ENCODE measurements at places on chromosomes 5 and 9. TPM values are rescaled to one million over a fixed set of nuclear protein-coding genes. Genes with fewer than 3 reads are reported as not detected.

GRCh38 chr9:78030296-78030552 is 1.4 kb downstream of the GNAQ start:
- DNase-seq, result no peak

DNA sequence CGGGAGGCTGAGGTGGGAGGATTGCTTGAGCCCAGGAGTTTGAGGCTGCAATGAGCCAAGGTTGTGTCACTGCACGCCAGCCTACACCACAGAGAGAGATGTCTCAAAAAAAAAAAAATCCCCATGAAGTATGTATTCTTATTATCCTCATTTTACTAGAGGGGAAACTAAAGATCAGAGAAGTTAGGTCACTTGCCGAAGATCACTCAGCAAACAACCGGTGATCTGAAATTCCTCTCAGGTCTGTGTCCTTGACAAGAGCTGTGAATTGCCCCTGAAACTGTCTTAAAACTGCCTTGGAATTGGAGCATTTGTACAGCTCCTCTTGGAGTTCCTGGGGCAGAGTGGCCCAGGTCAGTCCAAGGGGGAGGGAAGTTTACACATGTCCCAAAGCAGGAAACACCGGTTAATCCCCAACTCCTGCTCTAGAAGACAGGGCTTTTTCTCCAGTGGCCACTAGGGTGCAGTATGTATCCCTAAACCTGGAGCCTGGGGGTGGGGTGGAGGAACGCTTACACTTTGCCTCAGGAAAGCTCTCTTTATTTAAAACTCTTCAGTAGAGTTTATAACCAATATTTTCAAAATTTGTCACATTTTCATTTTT is 27.6 kb downstream of the AQP7 start:
- DNase-seq, result peak; percentile 81

DNA sequence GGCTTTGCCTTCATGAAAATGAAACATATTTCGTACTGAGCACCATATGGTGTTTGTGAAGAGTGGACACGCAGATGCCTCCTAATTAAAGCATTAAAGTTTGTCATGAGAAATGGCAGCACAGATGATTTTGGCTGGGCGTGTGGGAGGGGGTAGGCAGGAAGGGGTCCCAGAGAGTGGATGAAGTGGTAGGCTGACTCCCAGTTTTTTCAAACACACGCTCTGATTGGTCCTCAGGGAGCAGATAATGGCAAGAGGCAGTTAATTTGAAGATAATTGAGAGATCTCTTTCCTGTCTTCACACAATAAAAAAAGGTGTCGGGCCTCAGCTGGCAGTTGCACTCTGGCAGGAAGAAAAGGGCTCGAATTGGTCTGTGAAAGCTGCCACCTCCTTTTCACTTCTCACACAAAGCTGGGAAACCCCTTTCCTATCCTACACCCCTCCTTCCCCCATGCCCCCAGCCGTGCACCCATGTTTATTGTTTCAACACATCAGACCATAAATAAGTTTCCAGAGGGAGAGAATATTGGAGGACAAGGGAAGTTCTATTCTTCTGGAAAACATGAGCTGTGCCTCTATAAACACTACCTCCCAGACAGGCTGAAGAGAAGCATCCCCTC is 429.6 kb downstream of the ARHGEF28 start:
- no peak for DNase-seq

DNA sequence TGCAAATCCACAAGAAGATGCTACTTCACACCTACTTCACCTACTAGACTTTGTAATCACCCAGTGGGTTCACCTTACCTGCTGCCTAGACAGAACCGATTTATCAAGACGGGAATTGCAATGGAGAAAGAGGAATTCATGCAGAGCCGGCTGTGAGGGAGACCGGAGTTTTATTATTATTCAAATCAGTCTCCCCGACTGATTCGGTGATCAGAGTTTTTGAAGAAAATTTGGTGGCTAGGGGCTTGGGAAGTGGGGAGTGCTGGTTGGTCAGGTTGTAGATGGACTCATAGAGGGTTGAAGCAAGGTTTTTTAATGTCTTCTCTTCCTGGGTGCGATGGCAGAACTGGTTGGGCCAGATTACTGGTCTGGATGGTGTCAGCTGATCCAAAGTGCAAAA is 23.4 kb downstream of the SFXN1 start:
- no peak for DNase-seq

Gene CCDC180
- 8.2 TPM for total RNA-seq

DNA sequence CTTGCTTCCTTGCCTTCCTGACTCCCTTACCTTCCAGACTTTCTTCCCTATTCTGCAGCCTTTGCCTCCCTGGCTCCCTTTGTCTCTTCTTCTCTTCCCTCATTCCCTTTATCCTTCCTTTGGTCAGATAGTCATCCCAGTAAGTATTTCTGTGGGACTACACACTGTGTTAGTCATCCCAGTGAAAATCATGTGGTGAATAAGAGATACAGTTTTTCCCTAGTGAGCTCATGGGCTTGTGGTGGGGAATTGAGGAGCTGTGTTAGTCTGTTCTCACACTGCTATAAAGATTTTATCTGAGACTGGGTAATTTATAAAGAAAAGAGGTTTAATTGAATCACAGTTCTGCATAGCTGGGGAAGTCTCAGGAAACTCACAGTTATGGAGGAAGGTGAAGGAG is 109.8 kb upstream of the EDIL3 start:
- no peak for DNase-seq

Gene KCNT1
- 0.13 TPM for total RNA-seq

- DNase-seq, result no peak
Measured at GRCh38 chr5:92852219-92852618, 728.8 kb downstream of the NR2F1-AS1 start.

DNA sequence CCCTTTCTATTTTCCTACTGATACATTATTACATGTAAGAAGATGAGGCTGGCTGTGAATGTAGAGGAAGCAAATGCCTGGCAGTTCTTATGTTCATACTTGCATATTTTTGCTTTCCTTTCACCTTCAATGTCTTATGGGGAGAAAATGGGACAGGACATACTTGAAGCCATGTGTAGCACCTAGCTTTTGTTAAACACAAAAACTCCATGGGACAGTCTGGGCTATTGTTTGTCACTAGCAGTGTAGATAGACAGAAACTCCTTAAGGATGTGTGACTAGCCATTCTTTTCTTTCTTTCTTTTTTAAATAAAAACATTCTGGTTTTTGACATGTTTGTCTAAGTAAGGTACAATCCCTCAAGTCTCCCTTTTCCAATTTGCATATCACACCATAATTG is 122.7 kb downstream of the ARL15 start:
- no peak for DNase-seq

Gene SPATA31D4
- not detected for total RNA-seq

Gene PGGT1B
- 43.3 TPM for total RNA-seq

- DNase-seq, result no peak
Measured at GRCh38 chr5:15009420-15009819, 137.8 kb upstream of the ANKH start.

Gene C5orf52
- total RNA-seq, result not detected

Gene SLC45A2
- not detected for total RNA-seq

Gene GABRA6
- total RNA-seq, result not detected

Gene CRHBP
- not detected for total RNA-seq

- no peak for DNase-seq
Measured at GRCh38 chr5:129048509-129048908, 46.0 kb upstream of the ISOC1 start.

Gene PCSK1
- total RNA-seq, result 3.2 TPM

- DNase-seq, result no peak
Measured at GRCh38 chr9:22682536-22682935, 235.9 kb downstream of the DMRTA1 start.

GRCh38 chr9:87685441-87685840 is 40.5 kb upstream of the CTSL start:
- no peak for DNase-seq

Gene LEAP2
- total RNA-seq, result 2.9 TPM

- no peak for DNase-seq
Measured at GRCh38 chr5:322281-322941, 897 bp downstream of the AHRR start.

DNA sequence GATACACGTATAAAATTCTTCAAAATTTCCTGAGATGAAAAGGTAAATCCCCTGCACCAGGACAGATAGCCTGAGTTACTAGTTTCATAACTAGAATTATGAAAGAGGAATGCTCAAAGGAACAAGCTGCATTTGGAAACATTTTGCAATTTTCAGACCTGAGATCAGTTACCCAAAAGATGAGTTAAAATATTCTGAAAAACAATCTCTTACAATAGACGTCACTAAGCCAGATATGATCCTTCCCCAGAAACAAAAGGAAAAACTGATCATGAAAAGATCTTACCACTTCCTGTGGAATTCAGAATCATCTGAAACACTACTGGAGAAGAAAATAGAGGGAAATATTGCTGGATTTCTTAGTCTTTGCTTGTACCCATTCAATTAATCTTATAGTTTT is 204.7 kb downstream of the ARRDC3 start:
- DNase-seq, result no peak

Gene CDC14B
- 43.7 TPM for total RNA-seq

Gene CCL27
- total RNA-seq, result not detected

GRCh38 chr5:42851481-42851880 is 39.8 kb upstream of the SELENOP start:
- no peak for DNase-seq

Gene PCDHA1
- 0.50 TPM for total RNA-seq

GRCh38 chr5:54254482-54255198 is 55.7 kb downstream of the ARL15 start:
- DNase-seq, result no peak

DNA sequence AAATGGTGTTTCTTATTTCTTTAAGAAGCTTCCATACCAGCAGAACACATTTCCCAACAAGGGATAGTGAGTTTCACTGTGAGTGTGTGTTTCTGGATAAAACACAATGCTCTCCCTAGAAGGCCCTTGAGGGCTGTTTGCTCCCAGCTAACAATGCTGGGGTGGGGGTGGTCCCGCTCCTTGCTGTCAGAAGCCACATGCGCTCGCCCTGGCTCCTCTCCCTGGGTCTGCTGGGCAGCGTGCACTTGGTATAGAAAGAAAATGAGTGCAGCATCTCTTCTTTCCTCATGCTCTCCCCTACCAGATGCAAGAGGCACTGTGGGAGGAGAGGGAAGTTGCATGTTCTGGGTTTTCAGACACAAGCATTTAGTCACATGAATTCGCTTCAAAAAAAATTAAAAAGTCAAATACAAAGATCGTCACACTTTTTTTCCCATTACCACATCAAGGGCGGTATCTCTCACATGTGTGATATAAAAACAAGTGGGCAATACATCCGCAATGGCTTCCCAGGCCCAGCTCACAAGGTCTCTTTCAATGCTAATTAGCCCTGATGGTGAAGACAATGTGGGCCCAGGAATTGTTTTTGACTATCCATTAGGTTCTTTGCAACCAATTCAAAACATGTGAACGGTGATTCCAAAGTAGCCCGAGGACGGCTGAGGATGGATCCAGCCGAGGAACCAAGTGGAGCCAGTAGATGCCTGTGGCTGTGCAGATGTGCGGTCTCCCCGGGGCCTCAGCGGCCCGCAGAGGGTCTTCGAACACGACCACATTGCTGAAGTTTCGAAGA is 603.6 kb downstream of the IRX1 start:
- DNase-seq, result no peak

DNA sequence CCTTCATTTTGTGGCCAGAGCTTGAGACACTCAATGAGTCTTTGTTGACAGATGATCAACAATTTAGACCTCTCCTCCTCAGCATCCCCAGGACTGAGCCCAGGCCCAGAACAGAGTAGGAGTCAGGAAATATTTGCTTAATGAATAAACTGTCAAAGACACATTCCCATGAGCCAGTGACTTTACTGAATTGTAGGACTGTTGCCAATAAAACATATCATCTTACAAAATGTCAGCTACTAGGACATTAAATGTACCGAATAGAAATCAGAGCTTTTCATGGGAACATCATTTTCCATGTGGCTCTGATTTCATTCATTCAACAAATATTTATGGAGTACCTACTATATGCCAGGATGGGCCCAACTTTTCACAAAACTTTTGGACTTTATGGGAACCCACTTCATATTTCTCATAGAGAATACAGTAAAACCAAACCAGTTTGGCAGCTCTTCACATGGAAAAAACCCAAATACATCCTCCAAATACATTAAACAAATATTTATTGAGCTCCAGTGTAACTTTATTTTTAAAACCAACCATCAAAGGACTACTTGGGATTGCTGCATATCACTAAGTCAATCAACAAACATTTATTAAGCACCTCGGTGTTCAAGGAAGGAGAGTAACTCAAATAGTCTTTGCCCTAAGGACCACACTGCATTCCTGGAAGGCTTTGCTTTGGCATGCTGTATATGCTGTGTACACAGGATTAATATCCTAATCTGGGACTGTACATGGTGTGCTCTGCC is 11.4 kb downstream of the VDAC1 start:
- no peak for DNase-seq

GRCh38 chr5:154316223-154316935 is 125.8 kb downstream of the GALNT10 start:
- no peak for DNase-seq

Gene TLX3
- total RNA-seq, result not detected

GRCh38 chr5:56561-57290 is 35.2 kb upstream of the PLEKHG4B start:
- DNase-seq, result peak; percentile 79

Gene FSTL4
- 6.1 TPM for total RNA-seq

DNA sequence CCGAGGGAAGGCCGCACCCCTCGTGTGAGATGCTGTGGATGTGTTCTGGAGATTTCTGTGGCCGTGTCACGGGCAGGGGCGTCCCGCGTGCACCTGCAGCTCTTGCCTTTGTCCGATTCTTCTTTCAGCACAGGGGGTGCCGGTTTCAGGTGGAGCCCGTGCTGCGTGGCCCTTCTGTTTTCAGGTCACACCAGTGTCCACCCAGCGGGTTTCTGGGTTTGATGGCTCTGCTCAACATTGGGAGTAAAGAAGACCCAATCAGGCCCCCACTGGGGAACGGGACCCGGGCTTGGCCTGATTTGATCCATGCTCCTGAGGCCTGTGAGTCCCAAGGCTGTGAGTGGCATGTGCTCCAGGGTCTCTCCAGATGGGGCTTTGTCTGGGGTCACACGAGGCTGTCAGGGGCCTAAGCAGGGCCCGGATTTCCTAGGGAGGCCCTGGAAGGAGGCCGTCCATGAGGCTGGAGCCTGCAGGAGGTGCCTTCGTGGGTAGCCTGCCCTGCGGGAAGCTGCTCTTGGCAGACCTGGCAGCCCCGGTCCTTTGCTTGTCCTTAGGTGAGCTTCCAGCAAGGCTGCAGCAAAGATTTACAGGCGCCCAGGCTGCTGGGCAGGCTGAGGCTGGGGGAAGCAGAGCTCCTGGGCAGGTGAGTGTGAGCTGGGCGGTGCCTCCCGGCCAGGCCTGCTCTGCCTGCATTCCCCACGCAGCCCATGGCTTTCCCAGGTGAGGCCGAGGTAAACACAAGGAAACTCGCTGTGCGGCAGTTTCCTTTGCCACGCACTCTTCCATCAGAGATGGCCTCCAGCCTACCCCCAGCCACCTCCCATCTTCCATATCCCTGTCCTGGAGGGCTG is 12.8 kb downstream of the MRPL36 start:
- no peak for DNase-seq

Gene PLAC8L1
- total RNA-seq, result 0.92 TPM

DNA sequence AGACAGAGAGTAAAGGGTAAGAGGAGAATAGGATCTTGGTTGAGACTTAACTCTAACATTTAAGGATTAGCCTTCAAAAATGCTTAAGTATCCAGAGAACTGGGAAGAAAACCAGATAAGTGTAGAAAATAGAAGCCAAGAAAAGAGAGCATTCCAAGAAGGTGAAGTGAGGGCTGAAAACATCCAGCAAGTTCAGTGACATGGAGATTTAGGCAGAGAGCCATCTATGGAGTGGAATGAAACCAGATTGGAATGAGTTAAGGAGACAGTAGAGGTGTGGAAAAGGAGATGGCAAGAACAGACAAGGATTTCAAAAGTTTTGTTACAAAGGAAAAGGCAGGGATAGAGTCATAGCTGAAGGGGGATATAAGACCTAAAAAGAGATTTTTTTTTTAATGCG is 188.1 kb downstream of the TRPM3 start:
- no peak for DNase-seq

Gene STPG3
- total RNA-seq, result not detected

Data from H1 (cell line).